ENCODE measurements at places on chromosomes 7 and 10.

- DNase-seq = no peak
Measured at GRCh38 chr10:86871563-86872183, 85.7 kb downstream of the MMRN2 start.

GRCh38 chr7:158386866-158387545, 200.6 kb downstream of the PTPRN2 start:
- DNase-seq = no peak

GRCh38 chr10:118362103-118362502, 20.0 kb upstream of the FAM204A start:
- DNase-seq = no peak

DNA sequence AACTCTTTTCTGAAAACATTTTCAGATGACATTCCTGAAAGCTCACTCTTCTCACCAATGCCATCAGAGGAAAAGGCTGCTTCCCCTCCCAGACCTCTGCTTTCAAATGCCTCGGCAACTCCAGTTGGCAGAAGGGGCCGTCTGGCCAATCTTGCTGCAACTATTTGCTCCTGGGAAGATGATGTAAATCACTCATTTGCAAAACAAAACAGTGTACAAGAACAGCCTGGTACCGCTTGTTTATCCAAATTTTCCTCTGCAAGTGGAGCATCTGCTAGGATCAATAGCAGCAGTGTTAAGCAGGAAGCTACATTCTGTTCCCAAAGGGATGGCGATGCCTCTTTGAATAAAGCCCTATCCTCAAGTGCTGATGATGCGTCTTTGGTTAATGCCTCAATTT, 16.5 kb downstream of the ANLN start:
- no peak for DNase-seq

DNA sequence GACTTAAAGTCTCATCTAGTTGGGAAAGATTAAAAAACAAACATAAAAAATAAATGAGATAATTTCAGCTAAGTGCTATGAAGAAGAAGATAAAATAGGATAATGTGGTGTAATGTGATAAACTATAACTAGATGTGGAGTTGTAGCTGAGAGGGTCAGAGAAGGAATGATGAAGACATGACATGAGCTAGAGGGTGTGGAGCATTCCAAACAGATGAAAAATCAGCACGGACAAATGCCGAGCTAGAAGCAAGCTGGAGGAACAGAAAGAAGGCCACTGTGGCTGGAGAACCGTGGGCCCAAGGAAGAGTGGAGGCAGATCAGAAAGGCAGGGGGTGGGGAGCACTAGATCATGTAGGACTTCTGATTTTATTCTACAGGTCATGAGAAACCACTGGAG, 70.6 kb downstream of the CDK6 start:
- DNase-seq = no peak

DNA sequence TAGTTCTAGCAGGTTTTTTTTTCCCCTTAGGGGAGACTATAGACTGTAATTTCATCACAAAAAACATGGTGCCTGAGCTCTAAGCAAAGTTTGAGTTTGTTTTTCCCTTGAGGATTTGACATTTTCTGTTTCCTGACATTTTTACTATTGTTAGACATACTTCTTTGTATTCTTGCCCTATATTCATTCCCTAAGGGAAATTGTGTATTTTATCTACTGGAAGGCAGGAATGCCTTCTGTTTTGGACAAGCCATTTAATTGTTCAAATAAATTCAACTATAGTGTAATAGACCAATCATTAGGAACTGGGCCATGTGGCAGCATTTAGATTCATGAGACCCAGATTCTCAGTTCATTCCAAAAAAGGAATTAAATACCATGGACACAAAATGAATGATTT, 335.0 kb downstream of the EXOC4 start:
- no peak for DNase-seq

GRCh38 chr10:47454008-47454779, 29.7 kb downstream of the ANXA8 start:
- no peak for DNase-seq

DNA sequence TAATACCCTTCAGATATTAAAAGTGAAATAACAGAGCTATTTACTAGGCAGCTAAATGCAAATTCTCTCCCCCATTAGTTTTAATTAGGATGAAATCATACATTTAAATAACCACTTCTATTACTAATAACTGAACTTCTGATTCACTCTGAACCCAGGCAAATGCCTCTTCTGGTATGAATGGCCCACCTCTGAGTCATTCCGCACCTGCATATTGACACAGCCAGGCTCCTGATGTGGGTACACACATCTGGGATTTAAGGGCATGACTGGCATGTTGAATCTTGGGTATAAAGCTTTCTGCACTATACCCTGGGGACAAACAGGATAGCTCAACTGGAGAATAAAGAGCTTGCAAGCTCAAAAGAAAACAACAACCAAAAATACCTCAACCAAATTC, 140.9 kb downstream of the AUTS2 start:
- no peak for DNase-seq
